ENCODE measurements at places on chromosomes 2 and 18. TPM values are rescaled to one million over a fixed set of nuclear protein-coding genes. Genes with fewer than 3 reads are reported as not detected.

PARD6G gene
- 1.3 TPM for total RNA-seq

SP140 gene
- total RNA-seq: 0.79 TPM

DNA sequence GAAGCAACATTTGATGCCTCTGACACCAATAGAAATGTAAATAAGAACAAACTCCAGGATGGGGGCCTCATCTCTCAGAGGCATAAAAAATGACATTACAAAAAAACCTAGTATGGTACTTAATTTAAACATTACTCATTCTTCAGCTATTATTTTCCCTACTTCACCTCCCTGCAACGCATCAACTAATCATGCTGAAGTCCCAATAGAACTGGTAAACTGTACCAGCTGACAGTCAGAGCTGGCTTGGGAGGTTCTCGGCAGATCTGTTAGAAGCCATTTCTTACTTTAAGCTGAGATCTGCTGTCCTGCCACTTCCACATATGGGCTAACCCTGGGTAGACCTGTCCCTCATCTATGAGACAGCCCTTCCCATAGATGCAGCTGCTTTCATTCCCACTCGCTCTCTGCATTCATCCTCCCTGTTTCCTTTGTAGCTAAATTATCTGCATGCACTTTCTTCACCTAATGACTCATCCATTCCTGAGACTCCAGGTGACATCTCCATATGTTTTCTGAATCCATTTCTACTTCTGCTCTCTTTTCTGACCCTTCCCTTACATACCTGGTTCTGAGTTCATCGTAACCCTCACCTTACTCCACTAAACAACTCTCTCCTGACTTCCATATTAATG lies 108.1 kb downstream of the AOX1 start:
- no peak for DNase-seq

DNA sequence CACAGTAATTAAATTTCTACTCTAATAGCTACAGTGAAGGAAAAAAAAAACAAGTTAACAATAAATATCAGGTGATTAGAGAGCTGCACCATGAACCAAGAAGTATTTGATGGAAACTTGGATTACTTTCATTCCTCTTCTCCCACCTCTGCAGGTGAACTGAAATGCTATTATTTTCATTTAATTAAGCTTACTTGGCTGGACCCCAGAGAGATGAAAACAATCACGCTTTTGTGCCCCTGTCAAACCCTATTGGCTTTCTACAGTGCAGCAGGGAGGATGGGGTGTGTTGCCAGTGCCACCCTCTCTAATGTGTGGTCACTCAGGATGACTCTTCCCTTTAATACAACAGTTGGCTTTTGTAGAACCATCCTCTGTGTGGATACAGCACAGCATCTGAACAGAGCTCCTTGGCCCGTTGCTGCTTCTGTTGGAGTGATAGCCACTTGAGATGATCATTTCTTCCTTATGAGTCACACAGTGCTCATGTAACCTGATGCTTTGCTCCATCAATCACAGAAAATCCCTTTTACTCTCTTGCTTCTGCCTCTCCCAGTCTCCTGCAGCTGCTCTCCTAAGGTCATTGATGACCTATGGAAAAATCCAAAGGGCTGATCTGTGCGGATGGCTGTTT lies 5.5 kb upstream of the ARL4C start:
- no peak for DNase-seq

Measured in adrenal gland (tissue), 19 donors.